ENCODE measurements at places on chromosomes 5 and 9.

DNA sequence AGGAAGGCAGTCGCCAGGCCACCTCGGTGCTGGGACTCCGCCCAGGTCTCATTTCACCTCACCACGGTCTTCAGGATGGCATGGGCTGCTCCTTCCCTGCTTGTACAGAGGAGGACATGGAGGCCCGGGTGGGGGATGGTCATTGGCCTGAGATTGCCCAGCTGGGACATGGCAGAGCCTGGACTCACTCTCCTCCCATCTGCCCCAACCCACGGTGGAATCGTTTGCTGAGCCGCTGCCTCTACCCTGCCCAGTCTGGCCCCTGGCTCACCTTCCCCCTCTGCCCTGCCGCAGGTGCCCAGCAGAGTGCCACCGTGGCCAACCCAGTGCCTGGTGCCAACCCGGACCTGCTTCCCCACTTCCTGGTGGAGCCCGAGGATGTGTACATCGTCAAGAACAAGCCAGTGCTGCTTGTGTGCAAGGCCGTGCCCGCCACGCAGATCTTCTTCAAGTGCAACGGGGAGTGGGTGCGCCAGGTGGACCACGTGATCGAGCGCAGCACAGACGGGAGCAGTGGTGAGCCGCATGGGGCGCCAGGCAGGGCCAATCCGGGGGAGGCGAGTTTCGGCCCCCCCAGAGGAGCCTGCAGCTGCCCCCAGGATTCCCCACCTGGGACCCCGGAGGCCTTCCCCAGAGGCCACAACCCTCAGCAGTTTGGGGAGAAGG is 36.7 kb downstream of the HK3 start:
- DNase-seq = no peak

DNA sequence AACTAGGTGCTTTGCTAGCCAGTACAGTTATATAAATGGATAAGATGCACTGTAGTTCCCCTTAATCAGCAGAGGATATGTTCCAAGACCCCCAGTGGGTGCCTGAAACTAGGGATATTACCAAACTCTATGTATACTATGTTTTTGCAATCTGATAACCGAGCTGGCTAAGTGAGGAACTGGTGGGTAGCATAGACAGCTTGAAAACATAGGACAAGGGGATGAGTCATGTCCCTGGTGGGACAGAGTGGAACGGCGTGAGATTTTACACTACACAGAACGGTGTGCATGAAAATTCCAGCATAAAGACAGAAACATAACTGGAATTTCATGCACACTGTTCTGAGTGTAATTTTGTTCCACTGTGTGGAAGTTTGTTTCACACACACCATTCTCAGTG is 86.9 kb downstream of the BASP1 start:
- DNase-seq = no peak

DNA sequence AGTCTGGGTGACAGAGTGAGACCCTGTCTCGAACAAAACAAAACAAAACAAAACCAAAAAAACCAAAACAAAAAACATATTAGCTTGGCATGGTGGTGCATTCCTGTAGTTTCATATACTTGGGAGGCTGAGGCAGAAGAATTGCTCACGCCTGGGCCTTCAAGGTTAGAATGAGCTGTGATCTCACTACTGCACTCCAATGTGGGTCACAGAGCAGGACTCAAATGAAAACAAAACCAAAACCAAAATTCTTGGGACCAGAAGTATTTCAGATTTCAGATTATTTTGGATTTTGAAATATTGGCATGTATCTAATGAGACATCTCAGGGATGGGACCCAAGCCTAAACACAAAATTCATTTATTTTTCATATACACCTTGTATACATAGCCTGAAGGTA is 80.2 kb downstream of the TMC1 start:
- DNase-seq = no peak

- no peak for DNase-seq
Measured at GRCh38 chr5:169202969-169203368, 98.0 kb downstream of the SLIT3 start.
